ENCODE measurements at places on chromosomes 4 and X.
A peak's percentile ranks its signal among the peaks of the same experiment; 100 is the strongest.

- peak; percentile 76 for DNase-seq
Measured at GRCh38 chr4:151117371-151117962, 18.0 kb downstream of the RPS3A start.

DNA sequence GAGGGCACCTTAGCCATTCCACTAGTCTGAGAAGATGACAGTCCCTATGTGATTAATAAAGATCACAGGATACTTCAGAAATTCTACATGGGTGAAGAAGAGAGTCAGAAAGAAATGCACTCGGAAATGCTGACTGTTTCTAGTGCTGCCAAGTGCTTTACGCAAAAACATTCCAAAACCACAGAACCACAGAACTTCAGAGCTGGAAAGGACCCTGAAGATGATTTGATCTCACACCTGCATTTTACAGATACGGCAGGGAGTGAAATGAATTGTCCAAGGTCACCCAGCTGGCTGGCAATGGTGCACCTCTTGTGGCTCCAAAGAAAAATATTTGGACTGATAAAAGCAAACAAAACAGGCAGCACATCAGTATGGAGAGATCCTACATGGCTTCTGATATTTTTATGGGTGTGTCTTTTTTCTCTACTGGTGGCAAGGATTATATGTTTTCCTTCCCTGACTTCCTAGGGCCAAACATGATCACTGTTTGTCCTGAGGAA, 115.9 kb downstream of the MAML3 start:
- no peak for DNase-seq

DNA sequence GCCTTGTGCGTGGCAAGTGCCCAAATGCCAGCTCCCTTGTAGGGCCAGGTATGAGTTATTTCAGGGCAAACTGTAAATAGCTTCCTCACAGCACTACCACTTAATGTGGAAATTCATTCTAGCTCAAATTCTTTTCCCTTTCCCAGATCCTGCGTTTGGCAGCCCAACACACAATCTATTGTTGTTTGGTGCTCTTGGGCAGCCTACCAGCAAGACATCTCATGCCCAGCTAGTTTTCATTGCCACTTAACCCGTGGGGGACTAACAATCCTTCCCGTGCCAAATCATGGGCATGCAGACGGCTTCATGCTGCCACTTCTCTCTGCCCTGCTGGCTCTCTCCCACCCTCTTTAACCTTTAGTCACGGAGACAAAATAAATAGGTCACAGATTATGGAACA, 454.2 kb downstream of the GRIA2 start:
- DNase-seq: no peak

DNA sequence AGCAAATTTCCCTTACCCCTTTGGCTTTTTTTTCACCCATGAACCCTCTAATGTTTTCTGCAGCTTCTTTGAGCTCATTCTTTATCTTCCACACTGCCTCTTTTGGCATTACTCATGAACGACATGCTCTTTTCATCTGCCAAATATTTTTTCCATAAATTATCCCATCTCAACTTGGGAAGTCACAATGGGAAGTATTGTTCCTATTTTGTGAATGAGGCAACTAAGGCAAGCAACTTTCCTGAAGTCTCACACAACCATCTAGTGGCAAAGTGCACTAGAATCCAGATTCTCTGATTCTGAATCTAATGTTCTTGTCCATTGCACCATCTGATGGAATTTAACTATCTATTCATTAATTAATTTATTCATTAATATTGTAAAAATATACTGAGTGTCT, 625 bp downstream of the RTL9 start:
- DNase-seq: no peak

GRCh38 chr4:177975315-177975987, 533.2 kb upstream of the AGA start:
- DNase-seq: no peak

DNA sequence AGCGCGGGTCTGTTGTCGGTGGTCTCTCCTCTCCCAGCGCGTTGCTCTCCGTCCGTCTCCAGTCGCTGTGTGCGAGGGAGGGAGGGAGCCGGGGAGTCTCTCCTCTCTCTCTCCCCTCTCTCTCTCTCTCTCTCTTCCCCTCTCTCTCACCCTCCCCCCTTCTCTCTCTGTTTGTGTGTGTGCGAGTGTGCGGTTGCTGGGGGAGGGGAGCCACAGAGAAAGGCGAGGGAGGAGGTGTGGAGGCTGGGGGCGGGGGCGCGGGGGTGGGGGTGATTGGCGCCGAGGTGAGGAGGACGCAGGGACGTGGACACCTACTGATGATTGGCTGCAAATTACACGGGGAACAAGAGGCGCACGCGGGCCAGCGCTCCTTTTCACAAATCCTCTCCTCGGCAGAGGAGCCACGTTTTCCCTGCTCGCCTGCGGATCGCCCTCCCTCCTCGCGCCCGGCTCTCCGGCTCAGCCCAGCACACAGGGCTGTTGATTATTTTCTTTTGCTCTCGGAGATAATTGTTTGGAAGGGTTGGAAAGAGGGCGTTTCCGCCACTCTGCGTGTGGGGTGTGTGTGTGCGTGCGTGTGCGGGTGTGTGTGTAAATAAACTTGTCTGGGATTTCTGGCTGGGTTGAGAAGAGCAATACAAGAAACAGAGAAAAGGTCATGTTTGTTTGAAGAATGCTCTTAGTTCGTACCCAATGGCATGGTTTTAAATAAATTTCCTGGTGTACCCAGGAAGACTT, at the start of gene CXXC4:
Gene CXXC4, minus strand, starts transcription at position 73 of the 738 bp plus-strand sequence. CDS start 3,092 bp downstream, outside the sequence.
- no peak for DNase-seq

DNA sequence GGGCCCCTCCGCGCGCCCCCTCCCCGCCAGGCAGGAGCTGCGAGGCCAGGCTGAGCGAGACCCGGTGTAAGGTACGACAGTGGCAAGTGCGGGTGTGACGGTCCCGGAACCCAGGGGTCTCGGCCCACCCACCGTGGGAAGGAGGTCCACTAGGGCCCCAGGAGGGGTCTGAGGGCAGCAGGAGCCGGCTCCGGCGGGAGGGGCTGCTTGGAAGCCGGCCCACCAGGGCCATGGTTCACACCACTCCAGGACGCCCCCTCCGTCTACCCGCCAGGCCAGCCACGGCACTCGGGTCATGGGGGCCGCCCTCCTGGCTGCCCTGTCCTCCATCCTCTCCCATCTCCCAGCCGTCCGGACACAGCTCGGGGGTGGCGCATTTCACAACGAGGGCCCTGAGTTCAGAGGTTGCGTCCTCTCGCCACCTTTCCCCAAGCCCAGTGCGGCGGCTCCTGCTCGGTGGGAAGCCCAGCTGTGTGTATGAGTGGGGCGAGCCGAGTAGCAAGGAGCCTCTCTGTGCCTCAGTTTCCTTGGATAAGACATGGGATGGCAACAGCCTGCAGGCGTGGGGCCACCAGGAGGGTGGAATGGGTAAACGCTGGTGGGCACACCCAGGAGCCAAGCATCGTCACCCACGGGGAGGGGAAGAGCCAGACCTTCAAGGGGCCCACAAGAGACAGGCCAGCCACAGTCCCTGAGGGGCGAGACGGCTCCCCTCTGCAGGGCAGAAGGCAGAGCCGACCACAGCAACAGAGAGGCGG, 81.3 kb downstream of the FAM53A start:
- no peak for DNase-seq

- peak; percentile 4 for DNase-seq
Measured at GRCh38 chrX:71910986-71911730, 513 bp downstream of the NHSL2 start.

DNA sequence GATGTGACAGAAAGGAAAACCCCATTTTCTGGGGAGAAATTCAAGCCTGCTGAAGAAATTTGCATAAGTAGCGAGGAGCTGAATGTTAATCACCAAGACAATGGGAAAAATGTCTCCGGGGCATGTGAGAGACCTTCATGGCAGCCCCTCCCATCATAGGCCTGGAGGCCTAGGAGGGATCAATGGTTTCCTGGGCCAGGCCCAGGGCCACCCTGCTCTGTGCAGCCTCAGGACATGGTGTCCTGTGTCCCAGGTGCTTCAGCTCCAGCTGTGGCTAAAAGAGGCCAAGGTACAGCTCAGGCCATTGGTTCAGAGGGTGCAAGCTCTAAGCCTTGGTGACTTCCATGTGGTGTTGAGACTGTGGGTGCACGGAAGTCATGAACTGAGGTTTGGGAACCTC, 31.2 kb downstream of the ETDB start:
- DNase-seq: no peak

GRCh38 chr4:174334628-174335027, 50.9 kb downstream of the CEP44 start:
- DNase-seq: no peak

DNA sequence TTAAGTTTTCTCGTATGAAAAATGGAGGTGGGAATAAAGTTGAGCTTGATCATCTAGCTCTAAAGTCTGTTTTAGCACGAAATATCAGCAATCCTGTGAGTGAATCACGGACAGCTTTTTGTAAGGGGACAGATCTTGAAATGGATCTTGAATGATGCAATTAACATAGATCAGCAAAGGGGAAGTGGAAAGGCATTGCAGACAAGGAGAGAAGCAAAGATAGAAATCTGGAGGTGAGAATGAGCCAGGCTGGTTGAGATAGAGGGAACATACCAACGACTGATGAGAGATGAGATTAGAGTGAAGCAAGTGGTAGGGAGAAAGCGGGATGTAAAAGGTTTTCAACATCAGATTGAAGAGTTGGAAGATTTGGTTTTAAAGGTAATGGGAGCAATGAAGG, 4.6 kb upstream of the DGKK start:
- no peak for DNase-seq

- no peak for DNase-seq
Measured at GRCh38 chr4:149897783-149898182, 82.1 kb upstream of the IQCM start.

DNA sequence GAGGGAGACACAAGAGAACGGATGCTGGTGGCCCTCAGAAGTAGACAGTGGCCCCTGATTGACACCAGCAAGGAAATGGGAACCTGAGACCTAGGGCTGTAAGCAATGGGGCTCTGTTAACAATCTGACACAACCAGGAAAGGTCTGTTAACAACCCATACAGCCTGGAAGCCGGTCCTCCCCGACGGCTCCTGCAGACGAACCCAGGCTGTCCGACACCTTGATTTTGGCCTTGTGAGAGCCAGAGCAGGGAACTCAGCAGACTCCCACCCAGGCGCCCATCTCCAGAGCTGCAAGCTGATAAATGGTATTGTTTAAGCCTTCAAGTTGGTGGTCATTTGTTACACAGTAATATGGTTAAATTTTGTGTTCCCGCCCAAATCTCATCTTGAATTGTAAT, 10.2 kb upstream of the CYTL1 start:
- no peak for DNase-seq

DNA sequence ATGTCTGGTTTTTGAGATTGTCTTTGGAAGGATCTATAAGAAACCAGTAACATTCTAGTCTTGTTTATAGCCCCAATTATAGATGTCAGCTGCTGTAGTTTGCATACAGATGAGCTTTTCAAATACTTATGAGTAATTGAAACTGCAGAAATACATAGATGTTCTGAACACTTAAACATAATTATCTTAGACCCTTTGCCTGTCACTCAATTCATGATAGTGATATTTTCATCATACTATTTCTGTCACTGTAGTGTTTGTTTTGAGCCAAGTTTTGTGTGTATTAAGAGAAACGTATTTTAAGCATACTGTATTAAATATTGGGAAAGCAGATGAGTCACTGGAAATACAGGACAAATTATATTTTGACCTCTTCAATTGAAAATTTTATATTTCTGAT, 69.8 kb upstream of the SMARCA5 start:
- DNase-seq: no peak

DNA sequence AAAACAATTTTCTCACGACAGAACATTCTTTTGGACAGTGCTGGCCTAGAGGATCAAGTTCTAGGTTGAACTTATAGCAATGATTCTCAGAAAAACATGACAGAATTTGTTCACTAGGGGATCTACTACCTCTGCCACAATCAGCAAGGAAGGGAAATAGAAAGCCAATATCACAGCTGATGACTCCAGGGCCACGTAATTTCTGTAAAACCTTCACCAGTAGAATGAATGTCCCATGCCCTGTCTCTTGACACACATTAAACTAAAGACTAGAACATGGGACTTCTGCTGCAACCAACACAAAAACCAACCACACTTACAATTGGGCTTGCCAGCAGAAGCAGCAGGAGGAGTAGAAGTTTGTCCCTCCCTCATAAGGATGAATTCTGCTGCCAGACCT, 86.0 kb upstream of the NPFFR2 start:
- DNase-seq: no peak
